Hepatocyte (in vitro differentiated cells): ENCODE measurements at places on chromosomes 7 and 10. TPM values are rescaled to one million over a fixed set of nuclear protein-coding genes. Genes with fewer than 3 reads are reported as not detected.

DNA sequence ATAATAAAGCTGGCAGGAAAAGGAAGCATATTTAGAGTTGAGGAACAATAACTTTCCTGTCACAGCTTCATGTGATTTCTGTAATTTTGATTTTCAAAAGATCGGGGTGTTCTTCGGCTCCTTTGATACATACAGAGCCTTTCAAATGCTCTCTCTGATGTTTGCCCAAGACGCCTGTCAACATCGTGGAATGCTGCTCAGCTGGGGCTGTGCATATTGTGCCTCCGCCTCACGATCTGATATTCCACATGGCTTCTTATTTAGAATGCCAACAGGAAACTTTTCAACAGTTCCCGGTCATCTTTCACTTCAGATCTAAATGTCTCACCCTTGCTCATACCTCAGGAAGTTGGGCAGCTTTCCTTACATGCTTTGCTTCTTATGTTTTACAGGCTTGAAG lies 7.3 kb downstream of the NPY start:
- no peak for DNase-seq

The MEIG1 gene
- polyA plus RNA-seq, result 0.27 and 2.1 TPM in 2 replicates

GRCh38 chr7:134602881-134603451 lies 43.7 kb upstream of the BPGM start:
- peak; percentile 7 for DNase-seq

- no peak for DNase-seq
Observed at GRCh38 chr7:130768854-130769253, 34.8 kb upstream of the KLF14 start.

- DNase-seq, result no peak
Observed at GRCh38 chr10:72730479-72730878, 38.5 kb downstream of the MCU start.

The FBXO24 gene
- 0.49 and 1.6 TPM in 2 replicates for polyA plus RNA-seq

GRCh38 chr7:101620991-101621390 lies 8.1 kb downstream of the MYL10 start:
- no peak for DNase-seq

The ZP3 gene
- polyA plus RNA-seq, result 1.4 TPM in 1 of 2 replicates, not detected in the other

- no peak for DNase-seq
Observed at GRCh38 chr7:127897704-127898454, 133.4 kb downstream of the LRRC4 start.

GRCh38 chr10:105070952-105071351 lies 429.9 kb downstream of the SORCS3 start:
- no peak for DNase-seq
